ENCODE measurements at places on chromosomes 5 and 9.
A peak's percentile ranks its signal among the peaks of the same experiment; 100 is the strongest.

- no peak for DNase-seq
These were observed 10.2 kb downstream of the PRRX2 start for GRCh38 chr9:129675620-129676019.

DNA sequence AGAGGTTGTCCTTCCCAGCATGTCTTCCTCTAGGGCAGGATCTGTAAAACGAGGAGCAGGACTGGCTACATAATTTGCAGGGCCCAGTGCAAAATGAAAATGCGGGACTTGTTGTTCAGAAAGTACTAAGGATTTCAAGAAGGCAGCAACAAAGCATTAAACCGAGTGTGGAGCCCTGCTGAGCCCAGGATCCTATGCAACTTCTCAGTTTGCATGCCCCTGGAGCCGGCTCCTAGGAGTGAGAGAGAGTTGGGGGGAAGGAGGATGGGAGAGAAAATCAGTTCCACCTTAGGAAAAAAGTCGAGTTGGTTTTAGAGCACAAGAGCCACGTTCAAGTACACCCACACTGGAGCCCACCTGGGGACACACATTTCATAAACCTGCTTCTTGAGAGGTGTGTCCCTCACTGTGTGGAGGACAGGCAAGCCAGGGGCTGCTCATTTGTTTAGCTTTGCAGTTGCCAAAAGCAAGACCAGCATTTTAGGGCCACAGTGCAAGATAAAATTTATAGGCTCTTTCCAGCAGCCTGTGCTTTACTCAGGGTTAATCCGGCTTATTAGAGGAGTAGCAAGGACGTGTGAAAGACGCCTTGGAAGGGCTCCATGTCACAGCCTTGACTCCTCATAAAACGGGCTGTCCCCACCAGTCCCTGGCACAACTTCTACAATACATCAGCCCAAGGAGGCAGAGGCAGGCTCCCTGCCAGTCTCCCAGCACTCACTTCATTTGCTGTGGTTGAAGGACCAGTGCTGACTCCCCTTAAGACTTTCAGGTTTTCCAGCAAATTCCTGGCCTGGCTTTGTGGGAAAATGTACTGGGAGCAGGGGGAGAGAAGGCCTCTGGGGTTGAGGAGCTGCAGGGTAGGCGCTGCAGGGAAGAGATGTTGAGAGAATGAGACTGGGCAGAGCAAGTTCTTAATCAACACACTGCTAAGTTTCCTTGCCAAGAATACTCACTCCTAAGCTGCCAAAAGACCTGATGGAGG is 159.7 kb upstream of the SEMA6A start:
- DNase-seq, result peak; percentile 86

- no peak for DNase-seq
These were observed 707 bp downstream of the PIP5K1B start for GRCh38 chr9:68705531-68706362.

GRCh38 chr5:54722846-54723433 is 205.4 kb downstream of the SNX18 start:
- no peak for DNase-seq

- DNase-seq, result peak; percentile 73
These were observed 431.1 kb downstream of the DTWD2 start for GRCh38 chr5:118557251-118557661.

- no peak for DNase-seq
These were observed 1.8 kb downstream of the PFDN1 start for GRCh38 chr5:140301136-140301535.

Measured in left lung (tissue), 14 donors.